ENCODE measurements at places on chromosomes 5 and 9.
A peak's percentile ranks its signal among the peaks of the same experiment; 100 is the strongest.

DNA sequence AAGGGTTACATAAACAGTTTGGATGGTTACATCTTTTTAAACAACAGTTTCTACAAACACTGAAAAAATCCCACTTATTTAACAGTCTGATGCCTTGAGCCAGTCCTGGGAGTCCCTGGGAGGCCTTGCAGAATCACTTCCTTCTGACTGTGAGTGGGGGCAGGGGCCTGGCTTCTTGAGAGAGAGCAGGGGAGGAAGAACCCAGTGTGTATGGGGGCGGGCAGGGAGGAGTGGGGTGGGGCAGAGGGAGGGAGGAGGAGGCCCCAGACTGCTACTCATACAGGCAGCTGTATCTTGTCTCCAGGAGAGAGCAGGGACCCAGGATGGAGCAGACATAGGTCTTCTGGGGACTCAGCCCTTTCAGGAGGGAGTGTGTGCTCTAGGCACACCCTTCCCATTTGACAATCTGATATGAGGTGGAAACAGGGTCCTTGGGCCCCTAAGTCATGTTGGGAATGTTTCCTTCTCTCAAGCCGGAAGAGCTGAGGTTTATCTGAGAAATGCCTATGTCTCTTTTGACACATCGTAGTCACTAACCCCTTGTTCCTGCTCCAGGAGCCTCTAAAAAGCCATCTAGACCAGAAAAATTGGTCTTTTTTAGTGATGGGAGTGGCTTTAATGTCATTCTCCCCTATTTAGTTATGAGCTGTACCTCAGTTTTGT, 52.8 kb downstream of the IRF1 start:
- peak; percentile 97 for DNase-seq

- DNase-seq, result no peak
Observed at GRCh38 chr9:69276775-69277174, 48.2 kb upstream of the ENTREP1 start.

DNA sequence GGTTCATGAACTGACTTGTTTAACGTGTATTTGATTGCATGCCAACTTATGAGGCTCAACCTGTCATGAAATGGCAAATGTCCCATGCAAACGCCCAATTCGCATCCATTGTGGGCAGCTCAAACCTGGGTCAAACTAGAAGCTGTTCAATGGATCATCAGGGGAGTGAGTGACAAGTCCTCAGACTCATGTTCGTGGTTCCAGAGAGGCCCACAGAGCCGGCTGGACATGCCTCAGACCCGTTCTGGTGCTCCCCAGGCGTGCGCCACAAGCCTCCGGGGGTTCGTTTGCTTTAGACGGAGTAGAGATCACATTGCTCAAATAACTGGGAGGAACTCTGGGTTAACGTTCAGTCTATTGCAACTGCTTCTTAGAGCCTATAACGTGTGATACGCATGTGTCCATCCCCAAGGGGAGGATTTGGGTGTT, 15.0 kb downstream of the GFI1B start:
- no peak for DNase-seq

DNA sequence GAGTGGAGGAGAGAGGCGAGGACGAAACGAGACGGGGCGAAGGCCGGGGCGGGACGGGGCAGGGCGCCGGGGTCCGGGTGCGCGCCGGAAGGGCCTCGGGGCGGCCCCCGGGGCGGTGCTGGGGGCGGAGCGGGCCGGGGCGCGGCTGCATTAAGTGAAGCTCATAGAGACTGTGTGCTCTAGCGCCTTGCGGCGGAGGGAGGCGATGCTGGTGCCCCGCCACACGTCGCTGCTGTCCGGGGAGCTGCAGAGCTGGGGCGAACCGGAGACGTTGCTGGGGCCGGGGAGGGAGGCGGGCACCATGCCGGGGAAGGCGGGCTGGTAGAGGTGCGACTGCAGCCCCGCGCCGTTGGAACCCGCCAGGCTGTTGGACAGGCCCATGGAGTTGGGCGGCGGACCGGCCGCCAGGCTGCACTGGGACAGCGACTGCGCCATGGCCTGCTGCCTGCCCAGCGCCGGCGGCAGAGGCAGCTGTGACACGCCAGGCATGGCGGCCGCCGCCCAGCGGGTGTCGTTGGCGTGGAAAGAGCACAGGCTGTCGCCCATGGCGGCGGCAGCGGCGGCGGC, 8.3 kb downstream of the OTP start:
- peak; percentile 77 for DNase-seq

GRCh38 chr9:80793706-80794105, 895.6 kb downstream of the TLE1 start:
- no peak for DNase-seq

GRCh38 chr9:129626079-129626624, at the start of gene NTMT1:
Gene NTMT1, plus strand, starts transcription at chr9:129626163. Its CDS starts 6,541 bp downstream, at chr9:129632704.
- DNase-seq, result peak; percentile 94

DNA sequence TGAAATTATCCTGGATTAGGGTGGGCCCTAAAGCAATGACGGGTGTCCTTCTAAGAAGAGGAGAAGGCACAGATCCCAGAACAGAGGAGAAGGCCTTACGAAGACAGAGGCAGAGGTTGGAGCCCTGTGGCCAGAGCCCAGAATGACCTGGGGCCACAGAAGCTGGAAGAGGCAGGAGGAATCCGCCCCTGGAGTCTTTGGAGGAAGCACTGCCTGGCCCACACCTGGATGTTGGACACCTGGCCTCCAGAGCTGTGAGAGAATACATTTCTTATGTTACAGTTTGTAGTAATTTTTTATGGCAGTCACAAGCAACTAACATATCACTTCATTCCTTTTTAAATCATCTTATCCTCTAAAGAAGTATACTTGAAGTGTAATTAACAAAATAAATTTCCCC, 8.5 kb downstream of the MRPL36 start:
- no peak for DNase-seq

GRCh38 chr9:37925786-37926736, 22.1 kb upstream of the SLC25A51 start:
- peak; percentile 63 for DNase-seq

- no peak for DNase-seq
Observed at GRCh38 chr5:83145241-83145640, 67.9 kb downstream of the XRCC4 start.

DNA sequence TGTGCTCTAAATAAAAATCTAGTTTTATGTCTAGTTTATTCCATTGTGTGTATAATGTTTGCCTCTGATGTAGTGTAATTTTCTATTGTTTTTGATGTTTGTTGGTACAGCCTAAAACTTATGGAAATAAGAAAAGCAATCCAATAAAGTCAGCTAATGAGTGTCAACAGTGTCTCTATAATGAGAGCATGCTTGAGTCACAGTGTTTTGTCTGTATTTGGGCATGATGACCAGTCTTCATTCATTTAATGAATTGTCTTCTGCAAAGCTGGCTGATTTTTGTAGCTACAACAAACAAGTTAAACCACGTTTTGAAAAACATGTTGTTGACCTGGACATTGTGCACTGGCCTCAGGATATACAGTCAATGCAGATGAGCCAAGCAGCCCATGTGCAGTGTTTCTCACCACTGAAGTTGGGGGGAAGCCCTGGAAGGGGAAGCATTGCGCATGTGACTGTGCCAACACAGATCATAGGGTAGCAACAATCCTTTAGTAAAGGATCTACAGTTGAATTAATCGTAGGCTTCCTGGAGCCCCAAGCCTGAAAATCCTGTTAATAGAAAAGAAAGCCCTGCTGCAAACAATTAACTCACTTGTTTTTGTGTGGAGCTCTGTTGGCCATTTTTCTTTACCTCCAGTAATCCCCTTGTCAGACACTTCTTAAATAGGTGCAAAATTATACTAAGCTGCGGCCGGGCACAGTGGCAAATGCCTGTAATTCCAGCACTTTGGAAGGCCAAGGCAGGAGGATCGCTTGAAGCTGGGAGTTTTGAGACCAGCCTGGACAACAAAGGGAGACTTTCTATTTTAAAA, 88.0 kb downstream of the INIP start:
- peak; percentile 47 for DNase-seq

DNA sequence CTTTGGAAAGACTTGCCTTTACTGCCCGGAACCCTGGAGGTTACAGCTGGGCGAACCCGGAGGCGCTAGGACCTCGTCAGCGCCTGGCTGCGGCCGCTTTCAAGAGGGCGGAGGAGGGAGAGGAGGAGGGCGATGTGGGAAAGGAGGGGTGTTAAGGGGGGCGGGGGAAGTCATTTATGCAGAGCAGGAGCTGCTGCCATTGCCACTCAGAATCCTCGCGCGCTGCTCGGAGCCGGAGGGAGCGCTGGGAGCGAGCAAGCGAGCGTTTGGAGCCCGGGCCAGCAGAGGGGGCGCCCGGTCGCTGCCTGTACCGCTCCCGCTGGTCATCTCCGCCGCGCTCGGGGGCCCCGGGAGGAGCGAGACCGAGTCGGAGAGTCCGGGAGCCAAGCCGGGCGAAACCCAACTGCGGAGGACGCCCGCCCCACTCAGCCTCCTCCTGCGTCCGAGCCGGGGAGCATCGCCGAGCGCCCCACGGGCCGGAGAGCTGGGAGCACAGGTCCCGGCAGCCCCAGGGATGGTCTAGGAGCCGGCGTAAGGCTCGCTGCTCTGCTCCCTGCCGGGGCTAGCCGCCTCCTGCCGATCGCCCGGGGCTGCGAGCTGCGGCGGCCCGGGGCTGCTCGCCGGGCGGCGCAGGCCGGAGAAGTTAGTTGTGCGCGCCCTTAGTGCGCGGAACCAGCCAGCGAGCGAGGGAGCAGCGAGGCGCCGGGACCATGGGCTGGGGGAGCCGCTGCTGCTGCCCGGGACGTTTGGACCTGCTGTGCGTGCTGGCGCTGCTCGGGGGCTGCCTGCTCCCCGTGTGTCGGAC, at the start of gene PCSK5:
Gene PCSK5, plus strand, starts transcription at position 202 of the 805 bp plus-strand sequence. Its CDS starts 509 bp downstream, at position 711.
- DNase-seq, result peak; percentile 90

- DNase-seq, result no peak
Observed at GRCh38 chr9:95710446-95710845, 165.0 kb upstream of the ERCC6L2 start.

- DNase-seq, result no peak
Observed at GRCh38 chr9:79694676-79695400, 123.1 kb downstream of the TLE4 start.

DNA sequence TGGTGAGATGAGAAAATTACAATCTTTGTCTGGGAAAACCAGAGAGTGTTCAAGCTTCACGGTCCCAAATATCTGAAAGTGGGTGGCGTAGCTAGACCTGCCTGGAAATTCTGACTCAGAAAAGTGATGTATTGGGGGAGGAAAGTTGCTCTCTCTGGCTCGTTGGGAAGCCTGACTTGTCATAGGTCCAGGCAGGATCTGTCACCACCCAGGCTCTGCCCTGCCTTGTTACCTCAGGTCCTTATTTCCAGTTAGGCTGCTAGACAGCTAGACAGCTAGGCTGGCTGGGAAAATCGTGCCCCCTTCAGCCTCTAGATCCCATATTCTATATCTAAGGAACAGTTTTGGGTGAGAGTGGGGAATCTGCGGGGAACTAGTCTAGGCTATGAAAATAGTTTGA, 41.0 kb upstream of the HCN1 start:
- no peak for DNase-seq

- no peak for DNase-seq
Observed at GRCh38 chr5:111232311-111233051, 8.3 kb downstream of the CAMK4 start.

DNA sequence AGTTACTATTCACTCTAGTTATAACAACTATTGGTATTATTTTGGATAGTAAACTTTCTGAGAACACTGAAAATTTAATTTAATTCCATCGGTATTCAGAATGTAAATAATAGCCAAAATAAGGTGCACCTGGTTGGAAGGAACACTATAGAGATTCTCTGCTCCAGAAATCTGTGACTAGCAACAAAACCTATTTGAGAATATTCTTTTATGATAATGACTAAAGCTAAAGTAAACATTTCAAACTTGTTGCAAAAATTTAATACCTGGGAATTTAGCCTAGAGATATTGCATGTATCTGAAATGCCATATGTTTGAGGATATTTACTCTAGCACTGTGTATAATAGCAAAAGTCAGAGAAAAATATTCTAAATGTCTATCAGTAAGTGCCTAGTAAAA, 144.1 kb downstream of the PLK2 start:
- DNase-seq, result no peak

GRCh38 chr9:131530546-131530919, 530 bp downstream of the UCK1 start:
- peak; percentile 44 for DNase-seq

DNA sequence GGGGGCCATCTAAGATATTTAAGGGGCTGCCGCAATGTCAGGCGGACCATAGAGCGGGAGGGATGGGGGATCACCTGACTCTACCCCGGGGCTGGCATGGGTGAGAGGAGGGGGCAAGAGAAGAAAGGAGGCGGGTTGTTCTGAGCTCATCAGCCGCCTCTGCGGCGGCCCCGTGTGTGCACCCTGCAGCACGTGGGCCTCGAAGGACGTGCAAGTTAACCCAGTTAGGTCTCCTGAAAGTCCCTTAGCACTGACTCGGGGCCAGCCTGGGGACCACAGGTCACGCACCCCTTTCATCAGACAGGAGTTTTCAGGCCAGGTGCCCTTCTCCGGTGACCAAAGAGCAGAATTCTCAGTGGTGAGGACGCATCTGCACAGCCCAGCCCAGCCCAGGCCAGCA, 58.0 kb downstream of the UBE2QL1 start:
- no peak for DNase-seq

DNA sequence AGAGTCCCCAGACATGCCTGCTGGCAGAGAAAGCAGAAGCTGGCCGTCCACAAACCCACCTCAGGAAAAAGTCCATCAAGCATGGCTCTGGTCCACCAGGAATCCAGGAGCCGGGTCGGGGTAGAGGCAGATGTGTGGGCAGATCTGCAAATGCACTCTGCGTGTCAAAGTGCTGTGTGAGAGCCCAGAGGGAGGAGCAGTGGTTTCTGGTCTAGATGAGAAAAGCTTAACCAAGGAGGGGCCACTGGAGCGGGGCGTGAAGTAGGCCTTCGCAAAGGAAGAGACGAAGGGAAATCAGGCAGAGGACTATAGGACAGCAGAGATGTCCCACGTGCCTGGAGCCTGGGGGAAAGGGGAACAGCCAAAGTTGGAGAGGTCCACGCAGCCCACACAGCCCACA, 40.0 kb downstream of the TTLL11 start:
- no peak for DNase-seq

DNA sequence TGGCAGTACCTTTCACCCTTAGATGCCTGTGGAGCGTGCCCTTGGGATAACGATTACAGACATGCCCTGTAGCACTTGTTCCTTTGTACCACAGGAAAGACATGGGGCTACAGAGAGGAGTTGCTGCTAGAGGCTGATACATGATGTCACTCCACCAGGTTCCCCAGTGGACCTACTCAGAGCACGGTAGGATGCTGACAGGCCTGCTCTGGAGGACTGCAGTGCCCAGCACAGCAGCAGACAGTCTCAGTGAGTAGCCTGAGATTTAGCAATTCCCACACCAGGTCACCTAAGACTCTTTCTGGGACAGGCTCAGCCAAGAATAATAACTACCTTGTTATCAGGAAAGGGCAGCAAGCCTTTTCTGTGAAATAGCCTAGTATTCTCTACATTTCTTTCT, 28.8 kb downstream of the PDE4D start:
- DNase-seq, result no peak

DNA sequence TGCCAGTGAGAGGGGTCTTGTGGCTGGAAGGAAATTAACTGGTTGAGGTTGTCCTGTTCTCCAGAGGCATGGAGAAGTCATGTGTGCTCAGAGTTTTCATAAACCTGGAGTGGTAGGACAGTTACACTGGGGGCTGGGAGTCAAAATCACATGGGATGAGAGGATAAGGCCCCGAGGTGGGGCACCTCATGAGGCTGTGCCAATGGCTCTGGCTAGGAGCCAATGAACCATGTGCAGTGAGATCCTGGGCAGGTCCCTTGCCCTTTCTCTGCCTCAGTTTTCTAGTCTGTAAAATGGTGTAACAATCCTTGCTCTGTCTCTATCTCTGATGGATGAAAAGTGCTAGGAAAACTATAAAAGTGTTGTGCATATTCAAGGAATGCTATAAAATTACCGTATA, 7.0 kb upstream of the SYNPO start:
- no peak for DNase-seq

GRCh38 chr5:113384782-113385285, 50.0 kb downstream of the TSSK1B start:
- DNase-seq, result peak; percentile 14

Measured in suppressor macrophage treated with lipopolysaccharide for 1 hour (primary cell).